ENCODE measurements at places on chromosomes 6 and 20.

DNA sequence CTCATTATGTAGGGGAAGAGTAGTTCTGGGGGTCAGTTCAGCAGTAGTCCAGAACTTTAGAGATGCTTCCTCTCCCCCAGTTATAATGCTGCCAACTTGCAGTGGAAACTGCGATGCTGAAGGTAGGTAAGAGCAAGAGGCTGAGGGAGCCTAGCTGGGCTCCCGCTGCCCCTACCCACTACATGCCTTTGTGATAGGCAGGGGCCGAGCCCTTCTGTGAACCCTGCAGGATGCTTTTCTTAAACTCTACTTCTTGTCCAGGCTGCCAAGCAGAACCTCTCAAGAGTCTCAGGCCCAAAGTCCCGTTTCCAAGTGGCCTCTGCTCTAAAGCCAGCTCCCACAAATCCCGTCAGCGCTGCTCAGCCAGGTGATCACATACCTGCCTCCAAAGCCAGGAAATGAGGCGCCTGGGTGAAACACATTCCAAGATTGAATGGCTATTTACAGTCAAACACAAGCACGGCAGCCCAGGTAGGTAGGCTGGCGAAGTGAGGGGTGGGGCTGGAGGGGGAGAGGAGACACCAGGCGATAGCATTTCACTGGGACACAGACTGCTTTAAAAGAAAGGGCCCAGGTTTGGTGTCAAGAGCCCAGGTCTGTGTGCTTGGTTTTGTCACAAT is 150.7 kb downstream of the CD24 start:
- no peak for DNase-seq

DNA sequence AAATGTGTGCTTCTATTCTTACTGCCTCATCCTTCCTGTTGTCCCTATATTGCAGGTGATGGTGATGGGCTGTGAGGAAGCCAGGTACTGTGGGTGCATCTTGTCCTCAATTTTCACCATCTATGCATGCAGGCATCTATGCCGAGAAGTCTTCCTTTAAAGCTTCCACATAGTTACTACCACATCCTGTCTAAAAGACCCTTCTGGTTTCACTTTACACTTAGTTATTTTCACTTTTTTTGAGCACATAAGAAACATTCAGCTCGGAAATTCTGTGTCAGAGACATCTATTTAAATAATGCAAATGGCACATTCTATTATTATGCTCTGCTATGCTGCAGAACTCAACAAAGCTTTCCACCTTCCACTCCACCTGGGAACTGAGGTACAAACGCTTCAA is 28.2 kb upstream of the FABP7 start:
- no peak for DNase-seq

DNA sequence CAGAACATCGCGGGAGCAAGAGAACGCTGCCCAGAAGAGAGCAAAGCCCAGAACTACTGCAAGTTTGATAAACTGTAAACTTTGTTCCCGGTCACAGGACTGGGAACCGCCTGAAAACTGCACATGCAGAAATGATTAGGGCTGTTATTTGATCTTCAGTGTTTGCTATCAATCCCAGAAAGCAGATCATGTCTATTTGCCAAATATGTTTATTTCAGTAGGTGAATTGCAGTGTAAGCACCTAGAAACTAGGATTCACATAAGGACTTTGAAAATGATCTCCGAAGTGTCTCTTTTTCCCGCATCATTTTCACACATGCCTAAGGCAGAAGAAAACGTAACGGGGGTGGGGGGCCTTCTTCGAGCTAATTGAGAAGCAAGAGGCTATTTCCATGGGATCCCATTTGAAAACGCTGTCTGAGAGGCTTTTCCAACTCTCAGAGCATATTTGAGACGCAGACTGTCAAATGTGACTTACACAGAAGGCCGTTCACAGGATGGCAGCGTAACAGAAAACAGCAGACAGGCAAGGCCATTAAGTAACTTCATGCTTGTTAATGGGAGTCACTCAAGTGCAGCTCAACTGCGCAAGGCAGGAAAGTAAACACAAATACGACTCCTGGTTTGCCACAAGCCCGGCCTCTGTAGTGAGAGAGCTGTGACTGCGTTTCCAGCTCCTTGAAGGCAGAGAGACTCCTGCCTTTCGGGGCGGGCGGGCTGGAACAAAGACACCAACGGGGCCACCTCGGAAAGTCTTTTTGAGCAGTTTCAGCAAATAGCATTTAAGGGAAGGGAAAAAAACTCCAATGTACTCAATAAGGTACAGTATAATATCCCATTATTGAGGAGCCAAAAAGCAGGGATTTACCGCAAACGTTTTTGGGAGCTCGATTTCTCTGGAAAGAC is 144.7 kb upstream of the ZNF217 start:
- DNase-seq: no peak

DNA sequence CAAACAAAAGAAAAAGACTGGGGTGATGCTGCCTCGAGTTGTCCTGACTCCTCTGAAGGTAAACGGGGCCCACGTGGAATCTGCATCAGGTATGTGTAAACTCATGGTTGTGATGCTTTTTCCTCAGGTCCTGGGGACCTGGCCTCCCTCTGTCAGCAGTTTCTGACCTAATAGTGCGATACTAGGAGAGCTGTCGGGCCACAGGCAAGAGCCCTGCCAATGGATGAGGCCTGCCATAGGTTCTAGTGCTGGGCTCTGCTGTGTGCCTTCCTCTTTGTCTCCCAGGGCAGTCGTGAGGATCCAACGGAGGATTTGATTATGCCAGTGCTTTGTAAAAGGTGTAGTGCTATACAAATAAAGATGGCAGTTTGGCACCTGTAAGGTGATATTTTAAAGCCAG is 71.2 kb downstream of the ASXL1 start:
- DNase-seq: no peak

DNA sequence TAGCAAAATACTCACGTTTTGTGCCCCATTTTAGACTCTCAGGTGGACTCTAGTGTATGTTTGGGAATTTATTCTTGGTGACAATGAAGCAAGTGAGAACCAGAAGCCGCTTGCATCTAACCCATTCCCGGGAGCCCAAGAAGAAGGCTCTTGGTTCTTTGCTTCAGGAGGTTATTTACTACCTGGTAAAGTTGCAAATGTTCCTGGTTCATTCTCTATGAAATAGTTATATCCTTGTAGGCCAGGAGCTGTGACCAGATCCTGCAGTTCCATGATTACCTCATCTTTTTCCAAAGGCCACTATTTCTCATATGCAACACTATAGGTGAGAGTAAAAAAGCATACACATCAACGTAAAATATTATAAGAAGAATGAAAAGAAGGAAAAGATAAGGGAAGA is 60.9 kb upstream of the FABP7 start:
- no peak for DNase-seq

DNA sequence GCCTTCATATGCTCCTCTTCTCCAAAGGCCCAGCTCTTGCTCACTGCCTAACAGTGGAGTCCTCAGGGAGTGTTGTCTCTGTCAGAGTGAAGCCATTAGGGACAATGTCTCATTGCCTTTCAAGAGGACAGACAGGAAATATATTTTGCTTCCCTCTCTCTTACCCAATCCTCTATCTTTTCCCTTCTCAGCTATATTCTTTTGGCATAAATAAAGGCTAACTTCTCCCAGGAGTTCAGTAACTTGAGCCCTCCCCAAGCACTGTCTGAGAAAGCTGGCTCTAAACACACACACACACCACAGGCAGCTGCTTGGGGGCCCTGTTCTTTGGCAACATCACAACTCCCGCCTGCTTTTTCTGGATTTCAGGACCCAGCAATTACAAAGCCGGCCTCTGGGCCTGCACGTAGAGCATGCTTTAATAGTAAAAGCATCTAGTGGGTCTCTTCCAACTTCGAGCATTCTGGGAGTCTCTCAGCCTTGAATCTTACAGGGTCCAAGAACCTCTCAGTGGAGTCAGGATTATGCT is 34.7 kb upstream of the LAMA4 start:
- no peak for DNase-seq

DNA sequence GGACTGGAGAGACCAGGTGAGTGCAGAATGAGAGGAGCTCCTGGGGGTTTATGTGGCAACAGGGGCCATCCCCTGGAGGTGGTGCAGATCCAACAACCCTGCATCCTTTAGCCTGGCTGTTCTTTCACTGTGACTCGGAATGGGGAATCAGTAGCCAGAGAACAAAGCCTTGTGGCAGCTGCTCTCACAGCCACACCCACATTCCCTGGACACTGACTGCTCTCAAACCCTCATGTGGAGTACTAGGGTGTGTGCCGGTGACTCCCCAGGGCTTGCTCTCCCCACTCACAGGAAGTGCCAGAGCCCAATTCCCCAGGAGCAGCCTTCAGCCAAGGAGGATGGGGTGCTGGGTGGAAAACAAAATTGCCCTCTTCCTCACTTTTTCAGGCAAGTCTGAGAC is 30.2 kb upstream of the GGTLC1 start:
- no peak for DNase-seq

DNA sequence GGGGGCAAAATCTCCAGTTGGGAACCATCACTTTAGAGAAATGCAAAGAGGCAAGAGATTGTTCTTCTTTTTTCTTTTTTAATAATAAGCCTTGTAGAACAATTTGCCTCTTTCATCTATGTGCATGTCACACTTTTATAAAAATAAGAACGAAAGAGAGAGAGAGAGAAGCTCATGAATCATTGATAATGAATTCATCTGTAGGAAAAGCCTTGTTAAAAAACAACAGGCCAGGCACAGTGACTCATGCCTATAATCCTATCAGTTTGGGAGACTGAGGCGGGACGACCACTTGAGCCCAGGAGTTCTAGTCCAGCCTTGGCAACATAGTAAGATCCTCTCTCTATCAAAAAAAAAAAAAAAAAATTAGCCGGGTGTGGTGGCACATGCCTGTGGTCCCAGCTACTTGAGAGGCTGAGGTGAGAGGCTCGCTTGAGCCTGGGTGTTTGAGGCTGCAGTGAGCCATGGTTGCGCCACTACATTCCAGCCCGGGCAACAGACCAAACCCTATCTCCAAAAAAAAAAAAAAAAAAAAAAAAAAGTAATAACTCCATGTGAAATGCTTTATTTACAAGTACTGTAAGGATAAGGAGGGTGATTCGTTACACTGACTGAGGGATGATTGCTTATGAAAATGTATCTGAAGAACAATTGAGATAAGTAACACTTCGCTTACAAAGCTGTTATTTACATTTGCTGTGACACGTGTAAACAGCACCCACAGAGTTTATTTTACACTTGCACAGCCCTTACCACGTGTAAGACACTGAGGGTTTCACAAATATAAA is 6.0 kb downstream of the CCN5 start:
- DNase-seq: no peak

- no peak for DNase-seq
Measured at GRCh38 chr6:109304284-109305015, 77.8 kb downstream of the CD164 start.

GRCh38 chr6:37667050-37667814 is 30.5 kb downstream of the MDGA1 start:
- DNase-seq: no peak

DNA sequence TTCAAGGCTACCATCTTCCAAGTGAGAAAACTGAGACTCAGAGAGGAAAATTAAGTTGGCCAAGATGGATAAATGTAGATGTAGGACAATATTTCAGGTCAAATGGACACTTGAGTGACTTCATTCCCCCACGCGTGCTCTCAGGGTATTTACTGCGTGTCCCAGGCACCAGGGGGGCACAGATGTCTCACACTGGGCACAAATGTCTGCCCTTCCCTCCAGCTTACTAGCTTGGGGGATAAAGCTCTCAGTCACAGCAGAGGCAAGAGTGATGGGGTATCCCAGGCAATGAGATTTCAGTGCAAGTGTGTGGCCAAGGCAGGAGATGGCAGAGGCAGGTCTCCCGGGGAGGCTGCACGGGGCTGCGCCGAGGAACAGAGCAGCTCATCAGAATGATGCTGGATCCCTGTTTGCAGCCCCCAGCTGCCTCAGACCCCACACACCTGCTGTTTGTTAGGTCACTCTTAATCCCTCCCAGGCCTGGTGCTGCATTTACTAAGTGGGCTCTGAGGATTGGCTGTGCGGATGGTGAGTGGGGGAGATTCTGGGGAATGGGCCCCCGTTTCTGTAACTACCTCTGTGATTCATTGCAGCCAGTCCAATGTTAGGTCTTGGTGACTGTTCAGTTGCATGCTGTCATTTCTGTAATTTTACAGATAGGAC is 44.1 kb downstream of the PTK7 start:
- DNase-seq: no peak

DNA sequence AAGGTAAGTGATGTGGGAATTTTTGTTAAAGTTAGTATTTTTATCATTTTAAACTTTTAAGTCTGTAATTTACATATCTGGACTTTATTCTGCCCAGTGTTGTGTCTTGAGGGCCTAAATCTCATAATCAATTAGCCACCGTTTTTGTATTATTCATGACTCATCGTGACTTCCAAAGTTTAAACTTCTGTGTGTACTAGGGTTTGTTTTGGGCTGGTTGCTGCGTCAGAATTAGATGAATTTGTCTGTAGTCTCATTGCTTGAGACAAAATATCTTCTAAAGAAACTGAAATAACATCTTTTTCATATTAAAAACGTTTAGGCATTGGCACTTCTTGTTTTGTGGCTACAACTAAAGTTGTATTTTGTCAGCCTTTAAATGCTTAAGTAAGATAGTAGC is 41.3 kb downstream of the CDYL start:
- DNase-seq: no peak

DNA sequence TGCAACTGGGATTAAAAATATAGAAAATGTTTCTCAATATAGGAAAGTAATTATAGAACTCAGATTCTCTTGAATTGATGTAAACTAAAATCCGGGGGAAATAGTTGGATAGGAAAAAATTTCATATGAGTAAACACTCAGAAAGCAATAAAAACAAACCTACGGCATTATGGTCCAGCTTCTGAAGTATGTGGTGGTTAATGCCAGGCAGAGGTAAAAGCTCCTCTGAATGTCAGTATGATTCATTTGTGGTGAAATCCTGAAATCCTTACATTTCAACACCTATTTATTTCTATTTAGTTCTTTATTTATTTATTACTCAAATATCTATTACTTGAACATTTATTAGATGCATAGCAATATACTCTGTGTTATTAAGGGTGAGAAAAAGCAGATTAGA is 145.1 kb downstream of the RIMS1 start:
- DNase-seq: no peak

- no peak for DNase-seq
Measured at GRCh38 chr6:95503568-95503967, 73.8 kb upstream of the MANEA start.

DNA sequence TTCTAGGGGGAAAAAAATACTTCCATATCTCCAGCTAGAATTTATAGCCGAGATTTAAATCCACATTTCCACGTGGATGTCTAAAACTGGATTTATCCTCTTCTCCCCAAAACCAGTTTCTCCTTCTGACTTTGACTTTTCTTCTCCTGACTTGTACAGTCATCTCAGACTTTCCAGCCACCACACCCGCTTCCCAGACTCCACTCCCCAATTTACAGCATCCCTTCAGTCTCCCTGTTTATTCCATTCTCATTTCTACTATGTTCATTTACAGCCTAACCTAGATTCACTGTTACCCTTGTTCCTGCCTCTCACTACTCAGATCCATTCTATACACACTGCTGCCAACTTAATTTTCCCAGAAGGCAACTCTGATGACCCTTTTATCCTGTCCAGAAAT is 224.8 kb downstream of the KHDC1L start:
- DNase-seq: no peak

- no peak for DNase-seq
Measured at GRCh38 chr20:33191484-33191883, 23.5 kb downstream of the BPIFA2 start.

DNA sequence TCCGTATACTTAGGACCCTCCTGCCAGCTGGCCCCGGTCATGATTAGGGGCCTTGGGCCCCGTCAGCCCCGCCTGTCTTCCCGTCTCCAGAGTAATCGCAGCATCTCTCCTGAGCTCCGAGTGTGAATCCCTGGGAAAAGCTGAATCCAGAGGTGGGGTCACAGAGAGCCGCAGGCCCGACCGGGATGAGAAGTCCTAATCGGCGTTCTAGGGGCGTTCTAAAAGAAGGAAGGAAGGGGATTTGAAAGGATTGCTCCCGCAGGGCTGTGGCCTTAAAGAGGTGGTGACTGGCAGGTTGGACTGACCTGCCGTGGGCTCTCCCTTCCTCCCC is 371 bp downstream of the HMGN4 start:
- no peak for DNase-seq
